Stomach (tissue), 19 donors: ENCODE measurements at places on chromosomes 2 and 18.
A peak's percentile ranks its signal among the peaks of the same experiment; 100 is the strongest.

DNA sequence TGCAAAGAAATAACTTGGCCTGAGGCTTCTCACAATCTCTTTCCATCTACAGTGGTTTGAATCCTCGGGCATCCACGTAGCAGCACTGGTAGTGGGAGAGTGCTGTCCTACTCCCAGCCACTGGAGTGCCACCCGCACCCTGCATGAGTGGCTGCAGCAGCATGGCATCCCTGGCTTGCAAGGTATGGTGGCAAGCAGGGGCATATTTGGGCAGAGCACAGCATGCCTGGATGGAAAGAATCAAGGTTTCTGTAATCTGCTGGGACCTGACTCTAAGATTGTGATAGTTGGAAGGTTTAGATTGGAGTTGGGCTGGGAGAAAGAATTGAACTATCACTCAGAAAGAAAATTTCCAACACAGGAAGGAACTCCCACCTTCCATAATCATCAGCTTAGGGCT, 4.0 kb downstream of the CAD start:
- no peak overlapping the region for H3K4me3 ChIP-seq
- H3K4me1 ChIP-seq: peaks cover 24% of the 10 kb centered on the region
- no peaks in the 10 kb centered on the region for H3K27me3 ChIP-seq
- DNase-seq: no peak
- no peak overlapping the region for H3K27ac ChIP-seq
- peaks cover 68% of the 10 kb centered on the region for H3K36me3 ChIP-seq

DNA sequence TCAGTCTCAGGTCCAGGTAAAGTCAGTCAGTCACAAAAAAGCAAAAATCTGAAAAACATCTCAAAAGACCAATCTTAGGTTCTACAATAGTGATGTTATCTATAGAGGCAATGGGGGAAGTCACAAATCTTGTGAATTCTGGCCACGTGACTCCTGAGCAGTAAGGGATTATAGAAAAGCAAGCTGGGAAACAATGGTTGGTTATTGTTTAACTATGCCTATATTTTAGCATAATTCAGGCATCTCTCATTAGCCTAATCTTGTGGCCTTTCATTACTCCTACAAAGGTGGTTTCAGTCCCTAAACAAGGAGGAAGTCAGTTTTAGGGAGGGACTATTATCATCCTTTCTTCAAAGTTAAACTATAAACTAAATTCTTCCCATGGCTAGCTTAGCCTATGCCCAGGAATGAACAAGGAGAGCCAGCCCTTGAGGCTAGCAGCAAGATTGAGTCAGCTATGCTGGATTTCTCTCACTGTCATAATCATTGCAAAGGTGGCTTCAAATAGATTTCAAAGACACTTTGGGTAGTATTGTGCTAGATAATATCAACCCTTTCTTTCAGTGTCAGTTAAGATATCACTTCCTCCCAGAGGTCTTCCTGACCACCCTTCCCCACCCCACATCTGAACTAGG, 56.4 kb upstream of the ITGA6 start:
- no peaks in the 10 kb centered on the region for H3K36me3 ChIP-seq
- H3K4me3 ChIP-seq: no peak overlapping the region
- no peak for DNase-seq
- no peaks in the 10 kb centered on the region for H3K27me3 ChIP-seq
- no peak overlapping the region for H3K27ac ChIP-seq
- peaks cover 16% of the 10 kb centered on the region for H3K4me1 ChIP-seq

DNA sequence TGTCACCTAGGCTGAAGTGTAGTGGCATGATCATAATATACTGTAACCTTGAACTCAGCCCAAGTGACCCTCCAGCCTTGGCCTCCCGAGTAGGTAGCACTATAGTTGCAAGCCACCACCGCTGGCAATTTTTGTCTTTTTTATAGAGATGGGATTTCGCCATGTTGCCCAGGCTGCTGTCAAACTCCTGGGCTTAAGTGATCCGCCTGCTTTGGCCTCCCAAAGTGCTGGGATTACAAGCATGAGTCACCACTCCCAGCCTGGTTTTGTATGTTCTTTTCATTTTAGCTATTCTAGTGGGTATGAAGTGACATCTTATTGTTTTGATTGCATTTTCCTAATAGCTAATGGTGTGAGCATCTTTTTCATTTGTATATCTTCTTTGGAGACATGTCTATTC, 11.3 kb upstream of the EXOC6B start:
- H3K4me3 ChIP-seq: no peak overlapping the region
- no peak overlapping the region for H3K27ac ChIP-seq
- no peak for DNase-seq
- no peaks in the 10 kb centered on the region for H3K4me1 ChIP-seq

DNA sequence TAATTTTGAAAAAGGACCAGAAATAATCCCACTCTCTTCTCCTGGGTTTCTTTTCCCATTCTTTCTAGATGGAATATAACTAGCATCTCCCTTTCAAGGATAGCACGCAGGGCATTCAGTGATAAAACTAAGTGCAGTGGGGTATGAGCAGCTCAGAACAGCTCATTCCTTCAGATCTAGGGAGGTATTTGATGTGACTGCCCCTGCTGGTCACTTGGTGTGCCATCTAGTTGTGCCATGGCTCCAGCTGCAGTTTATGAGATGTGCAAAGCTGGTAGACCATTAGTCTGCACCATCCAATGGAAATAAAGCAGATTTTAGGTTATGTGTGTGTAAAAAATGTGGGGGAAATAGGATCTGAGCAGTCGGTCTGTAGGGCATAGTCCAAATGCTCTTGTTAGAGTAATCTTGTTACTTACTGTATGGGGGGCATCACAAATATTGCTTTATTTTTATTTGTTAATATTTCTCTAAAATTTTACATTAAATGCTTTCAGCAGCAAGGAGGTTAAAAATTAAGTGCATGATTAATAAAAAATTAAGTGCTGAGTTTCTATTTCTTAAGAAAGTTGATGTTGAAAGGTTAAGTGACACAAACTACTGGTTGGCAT, 38.9 kb downstream of the CTAGE1 start:
- H3K27ac ChIP-seq: no peak overlapping the region
- no peak overlapping the region for H3K4me3 ChIP-seq
- no peaks in the 10 kb centered on the region for H3K36me3 ChIP-seq
- H3K4me1 ChIP-seq: no peaks in the 10 kb centered on the region
- DNase-seq: peak; percentile 72

- no peak overlapping the region for H3K27ac ChIP-seq
- no peak overlapping the region for H3K4me3 ChIP-seq
These were observed 21.0 kb upstream of the MCFD2 start for GRCh38 chr2:46936566-46936965.

GRCh38 chr18:47184419-47185050, 8.4 kb upstream of the IER3IP1 start:
- no peak for DNase-seq
- no peak overlapping the region for H3K27ac ChIP-seq
- no peak overlapping the region for H3K4me3 ChIP-seq

DNA sequence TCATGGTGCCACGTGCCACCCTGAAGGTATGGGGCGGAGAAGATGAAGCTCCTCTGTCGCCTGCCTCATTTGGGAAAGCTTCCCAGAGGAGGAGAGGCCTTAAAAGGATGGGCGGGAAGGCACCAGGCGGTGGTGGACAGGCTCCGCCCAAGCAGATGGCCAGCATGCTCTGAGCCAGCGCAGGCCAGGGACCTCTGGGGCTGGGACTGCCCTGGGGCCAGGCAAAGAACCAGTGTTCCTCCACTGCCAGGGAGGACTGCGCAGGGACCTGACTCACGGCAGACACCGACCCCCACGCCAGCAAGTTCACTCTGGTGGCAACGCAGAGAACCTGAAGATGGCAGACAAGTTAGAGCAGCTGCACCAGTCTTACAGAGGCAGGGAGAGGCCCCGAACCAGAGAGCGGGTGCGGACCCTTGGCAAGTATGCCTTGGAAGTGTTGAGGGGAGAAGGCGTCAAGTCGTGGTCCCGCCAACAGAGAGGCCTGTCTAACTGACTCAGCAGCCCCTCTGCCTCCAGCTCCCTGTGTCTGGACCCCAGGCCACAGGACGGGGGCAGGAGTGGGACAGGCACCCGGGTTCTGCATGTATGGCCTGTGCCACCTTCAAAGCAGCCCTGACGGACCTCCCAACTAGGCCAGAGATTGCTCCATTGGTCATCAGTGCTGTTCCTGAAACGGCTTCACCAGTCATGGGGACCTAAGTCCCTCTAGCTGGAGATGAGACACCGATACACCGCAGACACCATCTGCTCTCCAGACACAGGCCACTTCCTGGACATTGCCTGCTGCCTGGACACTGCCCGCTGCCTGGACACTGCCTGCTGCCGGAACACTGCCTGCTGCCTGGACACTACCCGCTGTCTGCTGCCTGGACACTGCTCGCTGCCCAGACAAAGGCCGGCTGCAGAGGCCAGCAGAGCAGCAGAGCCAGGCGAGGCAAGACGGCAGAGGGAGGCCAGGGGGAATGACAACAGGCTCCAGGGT, 124.7 kb downstream of the HDAC4 start:
- H3K27ac ChIP-seq: peak overlapping the region; percentile 84
- H3K4me3 ChIP-seq: no peak overlapping the region
- DNase-seq: peak; percentile 35
- H3K27me3 ChIP-seq: no peaks in the 10 kb centered on the region
